ENCODE measurements at places on chromosomes 16 and 17. TPM values are rescaled to one million over a fixed set of nuclear protein-coding genes. Genes with fewer than 3 reads are reported as not detected.

DNA sequence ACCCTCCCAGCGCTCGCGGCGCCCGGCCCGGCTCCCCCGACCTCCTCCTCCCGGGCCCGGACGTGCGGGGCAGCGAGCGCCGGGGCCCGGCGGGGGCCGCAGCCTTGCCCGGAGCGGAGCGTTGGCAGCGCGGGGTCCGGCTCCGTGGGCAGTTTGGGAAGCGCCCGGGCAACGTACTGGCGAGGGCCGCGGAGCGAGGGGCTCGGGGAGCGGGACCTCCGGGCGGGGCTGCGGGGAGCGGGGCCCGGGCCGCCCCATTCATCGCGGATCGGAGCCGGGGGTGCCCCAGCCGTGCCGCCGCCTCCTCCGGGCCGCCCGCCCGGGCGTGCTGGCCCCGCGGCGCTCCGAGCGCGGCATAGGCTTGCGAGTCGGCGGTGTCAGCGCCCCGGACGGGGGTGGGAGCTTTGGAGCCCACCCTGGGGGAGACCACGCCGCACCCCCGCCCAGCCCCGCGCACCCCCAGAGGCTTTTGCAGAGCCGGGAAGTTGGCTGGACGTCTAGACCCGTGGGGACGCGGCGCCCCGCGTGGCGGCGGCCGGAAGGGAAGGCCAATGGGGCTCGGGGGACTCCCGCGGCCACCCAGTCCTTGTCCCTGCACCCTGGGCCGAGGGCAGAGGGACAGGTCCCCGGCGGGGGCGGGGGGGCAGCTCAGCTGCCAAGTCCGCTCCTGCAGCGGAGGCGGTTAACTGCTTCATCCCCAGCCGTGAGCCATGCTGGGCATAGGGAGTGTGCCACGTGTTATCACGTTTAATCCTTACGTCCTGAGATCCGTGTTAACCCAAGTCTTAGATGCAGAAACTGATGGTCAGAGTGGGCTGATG lies 852 bp downstream of the ZNF469 start:
- DNase-seq = no peak

GRCh38 chr16:74747716-74748615 lies 26.7 kb downstream of the FA2H start:
- no peak for DNase-seq

Gene DOC2A
- polyA plus RNA-seq = 4.6 TPM

- DNase-seq = no peak
Measured at GRCh38 chr16:48612611-48613010, 2.6 kb upstream of the N4BP1 start.

- DNase-seq = no peak
Measured at GRCh38 chr16:72569677-72570076, 397.7 kb upstream of the PMFBP1 start.

GRCh38 chr17:15007147-15007553 lies 258.0 kb downstream of the PMP22 start:
- no peak for DNase-seq

GRCh38 chr16:14043278-14043677 lies 27.8 kb upstream of the MRTFB start:
- DNase-seq = no peak

DNA sequence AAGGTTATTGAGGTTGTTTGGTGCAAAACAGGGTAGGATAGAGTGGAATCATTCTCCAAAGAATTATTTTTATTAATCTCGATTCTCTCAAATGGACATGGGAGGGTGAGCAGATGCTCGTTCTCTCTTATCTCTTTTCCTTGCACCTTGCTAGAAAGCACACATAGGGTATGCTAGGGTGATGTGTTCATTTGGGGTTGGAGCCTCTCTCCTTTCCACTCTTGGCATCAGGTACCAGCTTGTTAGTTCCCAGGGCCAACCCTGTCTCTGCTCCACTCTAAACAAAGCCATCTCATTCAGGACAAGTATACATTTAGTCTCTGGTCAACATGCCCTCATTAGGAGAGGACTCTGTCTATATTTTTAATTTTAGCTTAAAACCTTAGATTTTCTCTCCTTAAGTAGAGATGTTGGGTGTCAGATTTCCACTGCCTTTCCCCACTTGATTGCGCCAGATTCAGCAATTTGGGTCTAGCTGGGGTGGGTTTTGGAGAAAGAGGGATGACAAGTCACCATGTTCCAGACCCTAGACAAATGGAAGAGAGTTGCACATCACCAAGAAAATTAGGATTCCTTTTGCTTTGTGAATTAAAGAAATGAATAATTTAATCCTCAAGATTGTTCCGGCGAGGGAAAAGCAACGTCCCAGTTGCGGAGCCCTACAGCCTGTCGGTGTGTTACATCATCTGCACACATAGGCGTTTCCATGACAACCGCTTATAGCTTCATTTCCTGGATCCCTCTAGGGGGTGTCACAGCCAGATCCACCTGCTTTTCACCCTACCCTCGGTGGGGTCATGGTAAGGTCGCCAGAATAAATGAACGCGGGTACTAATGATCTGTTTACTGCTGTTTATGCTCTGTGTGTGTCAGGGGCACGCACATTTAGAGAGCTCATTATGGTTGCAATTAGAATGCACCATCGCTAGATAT lies 41.6 kb downstream of the SNX11 start:
- DNase-seq = no peak

Gene CDK5R1
- polyA plus RNA-seq = 5.4 TPM

GRCh38 chr17:8952191-8952590 lies 13.3 kb downstream of the PIK3R5 start:
- no peak for DNase-seq

- no peak for DNase-seq
Measured at GRCh38 chr16:79365702-79366101, 234.8 kb downstream of the MAF start.

GRCh38 chr16:31108794-31109558 lies 790 bp downstream of the BCKDK start:
- DNase-seq = no peak

DNA sequence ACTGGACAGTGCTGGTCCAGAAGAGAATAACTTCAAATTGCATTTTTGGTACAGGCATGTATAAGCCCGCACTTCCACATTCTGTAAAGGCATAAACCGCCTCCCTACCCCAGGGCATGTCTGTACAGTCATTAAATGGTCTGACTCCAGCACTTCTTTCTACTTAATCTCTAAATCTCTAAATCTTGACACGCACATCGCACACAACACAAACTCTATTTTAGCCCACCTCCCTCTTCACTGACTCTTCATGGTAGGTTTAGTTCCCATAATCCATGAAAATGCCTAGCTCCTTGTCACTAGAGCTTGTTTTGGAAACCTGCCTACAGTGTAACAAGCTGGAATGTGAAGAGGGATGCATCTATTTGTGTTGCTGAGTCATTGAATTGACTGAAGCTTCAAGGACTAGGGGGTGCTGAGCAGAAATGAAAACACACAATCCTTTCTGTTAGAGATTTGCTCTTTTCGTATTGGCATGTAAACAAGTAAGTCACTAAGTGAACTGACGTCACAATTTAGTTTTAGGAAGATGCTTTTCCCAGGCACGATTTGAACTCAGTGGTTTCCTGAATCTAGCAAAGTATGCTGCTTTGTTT lies 1.6 kb upstream of the DUSP14 start:
- peak; percentile 67 for DNase-seq

Gene MT1G
- 89.3 TPM for polyA plus RNA-seq

Gene NAGS
- 3.8 TPM for polyA plus RNA-seq

Gene SCIMP
- polyA plus RNA-seq = 1.4 TPM

GRCh38 chr16:74575807-74576643 lies 30.9 kb downstream of the GLG1 start:
- no peak for DNase-seq

Gene DPEP1
- polyA plus RNA-seq = 60.1 TPM

- no peak for DNase-seq
Measured at GRCh38 chr16:82331974-82332750, 162.1 kb upstream of the MPHOSPH6 start.

DNA sequence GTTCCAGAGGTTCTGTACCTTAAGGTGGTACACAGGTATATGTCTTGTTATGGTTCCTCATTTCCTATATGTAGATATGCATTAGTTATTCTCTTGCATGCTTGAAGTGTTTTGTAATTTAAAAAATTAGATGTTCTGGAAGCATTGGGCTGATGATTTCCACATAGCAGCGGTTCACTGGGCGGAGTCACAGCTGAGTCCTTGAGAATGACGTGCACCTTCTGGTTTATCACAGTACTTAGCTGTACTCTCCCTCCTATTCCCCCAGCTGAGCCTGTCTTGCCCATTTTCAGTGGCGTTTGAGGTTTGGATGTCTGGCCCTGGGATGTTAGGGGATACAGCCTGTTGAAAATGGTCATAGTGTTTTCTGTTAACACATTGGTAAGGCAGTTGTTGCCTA lies 327.1 kb downstream of the SNX29 start:
- no peak for DNase-seq

DNA sequence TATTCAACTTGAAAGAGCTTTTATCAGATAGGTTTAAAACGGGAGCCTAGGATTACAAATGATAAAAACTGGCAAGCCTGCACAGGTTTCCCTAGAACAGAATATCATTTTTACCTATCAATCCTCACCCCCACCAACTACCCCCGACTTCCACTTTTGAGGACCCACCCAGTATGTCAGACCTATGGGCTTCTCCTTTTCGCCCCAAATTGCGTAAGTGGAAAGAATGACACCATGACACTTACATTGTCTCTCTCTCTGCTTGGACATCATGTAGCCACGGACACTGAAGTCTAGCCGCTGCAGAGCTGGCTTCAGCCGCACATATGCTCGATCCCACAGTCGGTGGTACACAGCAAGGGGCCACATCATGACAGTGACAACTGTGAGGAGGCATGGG lies 7.4 kb upstream of the PSMC3IP start:
- DNase-seq = no peak

DNA sequence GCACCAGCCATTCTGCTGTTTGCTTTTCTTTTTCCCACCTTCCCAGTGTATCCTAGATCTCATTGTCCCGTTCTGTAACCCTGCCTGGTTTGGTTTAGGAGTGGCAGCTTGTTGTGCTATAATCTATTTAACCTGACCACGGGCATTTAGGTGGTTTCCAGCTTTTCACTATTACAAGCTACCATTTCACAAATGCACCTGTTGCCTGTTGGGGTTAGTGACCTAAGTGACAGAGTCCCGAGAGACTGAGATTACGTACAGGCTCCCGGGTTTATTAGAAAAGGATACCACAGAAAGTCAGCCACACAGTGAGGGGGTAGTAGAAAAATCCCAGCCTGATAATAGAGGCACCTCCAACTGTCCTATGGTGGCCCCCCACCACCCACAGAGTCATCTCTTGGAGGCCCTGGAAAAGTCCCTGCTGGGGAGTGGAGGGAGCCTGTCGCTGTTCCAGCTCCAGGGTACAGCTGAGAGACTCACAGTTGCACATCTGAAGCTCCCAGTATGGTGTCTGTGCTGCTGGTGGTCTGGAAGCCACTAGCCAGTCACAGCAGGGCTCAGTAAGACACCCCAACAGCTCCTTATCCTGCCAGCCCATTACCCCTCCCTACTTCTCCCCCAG lies 21.2 kb downstream of the CLEC16A start:
- no peak for DNase-seq

DNA sequence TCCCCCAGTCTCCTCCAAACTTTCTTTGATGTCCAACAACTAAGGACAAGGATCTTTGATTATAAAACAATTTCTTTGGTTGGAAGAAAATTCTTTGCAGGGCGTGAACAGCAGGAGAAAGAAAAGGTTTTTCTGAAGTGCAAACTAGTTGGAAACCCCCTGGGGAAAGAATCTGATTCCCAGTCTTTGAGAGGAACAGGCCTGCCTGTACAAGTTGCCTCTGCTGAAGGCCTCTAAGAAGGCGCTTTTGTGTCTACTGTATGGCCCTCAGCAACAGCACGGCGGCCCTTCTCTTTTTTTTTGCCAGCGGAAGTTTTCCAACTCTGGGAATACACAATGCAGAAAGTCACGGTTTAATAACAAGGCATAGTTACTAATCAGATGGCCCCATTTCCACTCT lies 14.0 kb downstream of the RNF43 start:
- no peak for DNase-seq
